A549 treated with RU486 at 1 μM for 4 hours (cell line): ENCODE measurements at places on chromosomes 4 and X. TPM values are rescaled to one million over a fixed set of nuclear protein-coding genes. Genes with fewer than 3 reads are reported as not detected.

CDX4 gene
- not detected in 5 replicates for total RNA-seq

MAGEA1 gene
- 0.15 TPM in 1 of 5 replicates, not detected in the others for total RNA-seq

KLB gene
- total RNA-seq, result 0.06 to 0.18 TPM (median 0.13 TPM) in 5 replicates

AR gene
- total RNA-seq, result 2.8 to 3.8 TPM (median 3.6 TPM) in 5 replicates

STOX2 gene
- total RNA-seq, result 1.9 to 3.5 TPM (median 2.8 TPM) in 5 replicates

DCAF4L1 gene
- 0.05 to 0.13 TPM (median 0.11 TPM) in 5 replicates for total RNA-seq

BEX1 gene
- total RNA-seq, result not detected in 5 replicates

C4orf46 gene
- 4.8 to 10.3 TPM (median 9.3 TPM) in 5 replicates for total RNA-seq

RTL3 gene
- 0.05 to 0.07 TPM (median 0.06 TPM) in 3 of 5 replicates, not detected in the others for total RNA-seq

MID1IP1 gene
- 26.4 to 39.7 TPM (median 38.2 TPM) in 5 replicates for total RNA-seq

OTUD5 gene
- 58.3 to 67.8 TPM (median 63.7 TPM) in 5 replicates for total RNA-seq

SNCA gene
- total RNA-seq, result 0.09 to 0.56 TPM (median 0.24 TPM) in 4 of 5 replicates, not detected in the other

GAGE12F gene
- total RNA-seq, result not detected in 5 replicates
